ENCODE measurements at places on chromosomes 2 and 18.
A peak's percentile ranks its signal among the peaks of the same experiment; 100 is the strongest.

GRCh38 chr18:70261141-70261788 lies 27.6 kb upstream of the SOCS6 start:
- no peak for DNase-seq

GRCh38 chr2:24613154-24613814 lies 122.2 kb downstream of the NCOA1 start:
- peak; percentile 51 for DNase-seq

- DNase-seq = peak; percentile 36
Observed at GRCh38 chr2:105522645-105523044, 123.8 kb upstream of the FHL2 start.

DNA sequence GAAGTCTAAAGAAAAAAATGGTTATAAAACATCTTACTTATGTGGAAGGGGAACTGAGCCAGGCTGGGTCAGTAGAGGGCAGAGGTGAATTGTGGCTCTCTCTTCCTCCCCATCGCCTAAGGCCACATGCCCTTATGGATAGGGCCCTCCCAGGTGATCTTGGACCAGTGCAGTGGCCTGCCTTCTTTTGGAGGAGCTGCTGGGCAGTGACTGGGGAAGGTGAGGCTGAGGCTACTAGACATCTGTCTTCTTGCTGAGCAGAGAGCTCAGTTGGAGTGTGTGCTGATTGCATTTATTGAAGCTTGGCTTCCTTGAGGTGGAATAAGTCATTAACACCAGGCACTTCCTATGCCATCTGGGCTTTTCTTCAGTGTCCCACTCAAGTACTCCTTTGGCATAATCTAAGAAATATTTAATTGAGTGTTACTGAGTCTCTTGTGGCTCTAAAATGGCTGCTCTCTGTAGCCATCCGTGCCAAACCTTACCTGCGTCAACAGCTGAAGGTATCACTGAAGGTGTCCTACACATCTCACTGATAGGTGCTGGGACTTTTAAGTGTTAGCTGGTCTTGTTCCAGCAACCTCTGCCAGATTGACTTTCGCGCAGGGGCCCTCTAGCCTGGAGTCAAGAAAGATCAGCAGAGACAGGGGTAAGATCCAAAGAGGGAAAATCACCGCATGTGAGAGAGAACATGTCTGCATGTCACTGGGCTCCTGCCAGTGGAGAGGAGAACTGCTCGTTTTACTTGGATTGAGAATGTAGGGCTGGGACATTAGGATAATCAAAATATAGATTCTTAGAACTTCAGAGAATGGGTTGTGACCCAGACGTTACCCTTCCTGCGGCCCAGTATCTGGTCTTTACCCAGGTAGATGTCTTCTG lies 256.1 kb downstream of the LTBP1 start:
- no peak for DNase-seq

DNA sequence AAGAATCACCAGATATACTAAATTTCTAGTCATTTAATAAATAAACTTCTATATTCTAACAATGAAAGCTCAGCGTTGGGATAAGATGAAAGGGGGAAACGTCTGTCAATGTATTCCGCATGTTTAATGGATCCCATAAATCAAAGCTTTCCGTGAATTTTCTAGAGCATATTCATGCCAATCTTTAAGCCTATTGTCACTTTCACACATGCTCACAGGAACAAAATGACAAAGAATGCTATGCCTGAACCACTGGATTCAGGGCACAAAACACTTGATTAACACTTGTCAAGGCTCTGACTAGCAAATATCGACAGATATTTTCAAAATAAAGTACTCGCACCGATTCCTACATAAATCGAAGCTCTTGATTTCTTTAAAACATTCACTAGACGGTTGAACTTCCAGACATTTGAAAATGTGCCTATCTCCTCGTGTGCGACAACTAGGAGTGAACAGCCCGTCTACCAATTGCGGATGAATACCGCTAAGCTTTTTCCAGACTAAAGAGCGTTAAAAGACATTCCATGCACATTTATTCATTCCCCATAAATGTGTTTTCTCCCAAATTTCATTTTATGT lies 1.8 kb downstream of the TLK1 start:
- DNase-seq = no peak

- no peak for DNase-seq
Observed at GRCh38 chr2:165017966-165018596, 62.8 kb upstream of the SLC38A11 start.

- DNase-seq = no peak
Observed at GRCh38 chr18:74637070-74637469, 39.4 kb downstream of the ZNF407 start.

GRCh38 chr2:72572501-72572900 lies 253.3 kb downstream of the EXOC6B start:
- peak; percentile 75 for DNase-seq

GRCh38 chr2:95362486-95362885 lies 40.0 kb upstream of the FAHD2A start:
- DNase-seq = no peak

GRCh38 chr18:50334546-50335152 lies 40.2 kb upstream of the SKA1 start:
- no peak for DNase-seq

All from AG10803 (cell line).